ENCODE measurements at places on chromosomes 3 and 15. TPM values are rescaled to one million over a fixed set of nuclear protein-coding genes. Genes with fewer than 3 reads are reported as not detected.

DNA sequence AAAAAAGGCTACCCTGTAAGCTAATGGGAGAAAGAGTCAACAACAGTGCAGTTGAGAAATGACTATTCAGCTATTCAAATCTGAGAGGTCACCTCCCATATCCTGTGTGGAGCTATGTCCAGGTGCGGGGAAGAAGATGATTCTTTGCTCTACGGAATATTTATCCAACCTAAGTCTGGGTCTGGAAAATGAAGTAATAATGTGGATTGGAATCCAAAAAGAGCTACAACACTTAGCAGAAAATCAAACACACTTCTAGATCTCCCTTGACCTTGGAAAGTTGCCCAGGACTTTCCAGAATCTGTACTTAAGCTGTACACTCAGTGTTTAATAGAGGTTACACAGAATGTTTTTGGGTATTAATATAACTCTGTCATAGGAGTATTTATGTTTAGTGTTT, 251.9 kb downstream of the NAALADL2 start:
- no peak overlapping the region for H3K27ac ChIP-seq
- H3K4me1 ChIP-seq, result no peaks in the 10 kb centered on the region
- no peaks in the 10 kb centered on the region for H3K36me3 ChIP-seq

GRCh38 chr3:67318162-67318561, 320.1 kb downstream of the KBTBD8 start:
- H3K27me3 ChIP-seq, result no peaks in the 10 kb centered on the region
- H3K27ac ChIP-seq, result no peak overlapping the region
- no peak overlapping the region for H3K4me3 ChIP-seq

DNA sequence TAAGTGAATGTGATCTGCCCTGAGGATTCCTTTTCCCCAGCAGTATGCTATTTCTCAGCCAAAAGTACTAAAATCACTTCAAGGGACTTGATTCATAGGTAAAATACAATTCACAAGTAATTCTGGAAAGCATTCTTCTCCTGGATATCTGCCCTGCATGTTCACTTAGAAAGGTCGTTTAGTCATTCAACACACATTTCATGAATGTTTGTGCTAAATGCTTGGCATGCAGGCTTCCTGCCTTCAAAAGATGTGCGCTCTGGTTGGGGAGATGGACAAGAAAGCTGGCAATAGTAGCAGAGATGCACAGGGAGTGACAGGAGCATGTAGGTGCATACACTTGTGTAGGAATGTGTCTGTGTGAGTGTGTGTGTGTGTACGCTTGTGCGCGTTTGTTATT, 360.7 kb downstream of the PTPRG start:
- no peaks in the 10 kb centered on the region for H3K36me3 ChIP-seq
- no peaks in the 10 kb centered on the region for H3K27me3 ChIP-seq
- H3K4me3 ChIP-seq, result no peak overlapping the region

The ZBTB47 gene
- 4.0 TPM for total RNA-seq

GRCh38 chr3:153970741-153971347, 150.3 kb upstream of the ARHGEF26 start:
- H3K36me3 ChIP-seq, result no peaks in the 10 kb centered on the region
- H3K4me1 ChIP-seq, result no peaks in the 10 kb centered on the region
- no peak overlapping the region for H3K27ac ChIP-seq
- no peak overlapping the region for H3K4me3 ChIP-seq
- peak; percentile 22 for DNase-seq
- H3K27me3 ChIP-seq, result no peaks in the 10 kb centered on the region

The RARRES1 gene
- total RNA-seq, result not detected
